Stimulated activated CD8-positive, alpha-beta memory T cell treated with anti-CD3 and anti-CD28 coated beads, Interleukin-15, amount 100 ng/mL, for 24 hours (primary cell): ENCODE measurements at places on chromosomes 6 and 20.

DNA sequence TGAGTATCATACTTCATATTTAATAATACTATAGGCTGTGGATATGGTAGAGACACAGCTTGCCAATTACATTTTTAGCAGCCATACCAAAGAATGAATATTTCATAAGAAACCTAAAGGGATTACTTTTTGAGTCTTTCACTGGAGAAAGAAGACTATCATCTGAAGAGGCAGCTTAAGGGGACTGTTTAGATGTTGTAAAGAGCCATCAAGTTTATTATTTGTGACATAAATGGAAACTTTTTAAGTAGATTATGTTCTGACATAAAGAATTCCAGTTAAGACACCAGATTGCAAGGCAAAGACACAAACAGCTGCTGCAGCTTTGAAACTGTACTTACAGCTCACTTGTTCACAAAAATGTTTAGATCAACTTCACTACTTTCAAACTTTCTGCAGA is 429.4 kb downstream of the TFAP2A start:
- DNase-seq = no peak

DNA sequence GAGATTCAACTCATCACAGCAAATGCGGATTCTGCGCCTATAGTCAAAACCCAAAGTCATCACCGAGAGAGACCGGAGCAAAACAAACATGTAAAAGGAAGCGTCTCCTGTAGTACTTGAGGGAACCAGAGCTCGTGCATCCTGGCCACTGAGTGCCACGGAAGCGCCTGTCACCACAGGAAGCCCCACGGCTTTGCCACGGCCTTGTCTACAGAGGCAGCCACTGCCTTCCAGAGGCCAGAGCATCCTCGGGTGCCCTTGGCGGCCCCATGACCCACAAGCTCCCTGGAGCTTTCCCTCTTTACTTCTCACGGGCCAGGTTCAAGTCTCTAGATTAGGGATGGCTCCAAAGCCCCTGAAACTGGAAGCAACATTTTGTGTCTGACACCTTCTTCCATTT is 7.5 kb downstream of the TCFL5 start:
- DNase-seq = no peak

DNA sequence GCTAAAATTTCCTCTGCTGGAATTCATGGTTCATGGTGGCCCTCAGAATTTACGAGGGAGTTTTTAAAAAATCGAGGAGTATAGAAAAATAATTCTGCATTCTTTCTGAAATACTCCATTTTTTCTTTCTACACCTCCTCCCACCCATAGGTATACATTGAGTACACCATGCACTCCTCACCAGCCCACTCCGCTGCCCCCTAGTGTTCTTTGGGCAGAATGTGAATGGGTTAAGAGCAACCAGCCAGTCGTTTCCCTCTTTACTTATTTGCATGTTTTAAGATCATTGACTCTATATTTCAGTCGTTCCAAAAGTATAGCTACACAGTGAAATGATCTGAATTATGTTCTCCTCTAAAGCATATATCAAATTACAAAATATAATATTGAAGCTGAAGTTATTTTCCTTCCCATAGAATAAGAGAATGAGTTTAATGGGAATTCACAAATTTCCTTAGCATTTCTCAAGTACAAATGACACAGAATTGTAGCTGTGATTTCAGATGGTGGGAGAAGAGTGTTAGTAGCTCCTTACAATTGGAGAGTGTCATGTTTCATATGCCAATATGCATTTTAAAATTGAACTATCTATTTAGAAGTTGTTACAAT is 977.7 kb upstream of the SLC35B3 start:
- DNase-seq = no peak

DNA sequence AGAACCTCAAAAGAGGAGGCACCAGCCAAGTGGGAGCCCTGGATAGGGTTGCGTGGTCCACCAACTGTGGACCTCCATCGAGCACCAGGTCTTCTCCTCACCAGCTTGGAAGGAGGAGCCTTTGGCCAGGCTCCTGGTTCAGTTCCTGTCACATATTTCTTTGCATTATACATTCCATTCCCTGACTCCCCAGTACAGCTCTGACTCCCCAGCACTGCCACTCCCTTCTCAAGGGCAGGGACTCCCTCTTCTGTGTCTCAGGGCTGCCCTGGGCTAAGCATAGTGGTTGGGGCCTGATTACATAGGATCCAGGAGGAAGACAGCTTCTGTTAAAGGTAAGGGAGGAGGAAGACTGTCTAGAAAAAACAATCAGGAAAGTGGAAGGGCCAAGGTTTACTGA is 91.1 kb downstream of the MRPL14 start:
- DNase-seq = no peak

DNA sequence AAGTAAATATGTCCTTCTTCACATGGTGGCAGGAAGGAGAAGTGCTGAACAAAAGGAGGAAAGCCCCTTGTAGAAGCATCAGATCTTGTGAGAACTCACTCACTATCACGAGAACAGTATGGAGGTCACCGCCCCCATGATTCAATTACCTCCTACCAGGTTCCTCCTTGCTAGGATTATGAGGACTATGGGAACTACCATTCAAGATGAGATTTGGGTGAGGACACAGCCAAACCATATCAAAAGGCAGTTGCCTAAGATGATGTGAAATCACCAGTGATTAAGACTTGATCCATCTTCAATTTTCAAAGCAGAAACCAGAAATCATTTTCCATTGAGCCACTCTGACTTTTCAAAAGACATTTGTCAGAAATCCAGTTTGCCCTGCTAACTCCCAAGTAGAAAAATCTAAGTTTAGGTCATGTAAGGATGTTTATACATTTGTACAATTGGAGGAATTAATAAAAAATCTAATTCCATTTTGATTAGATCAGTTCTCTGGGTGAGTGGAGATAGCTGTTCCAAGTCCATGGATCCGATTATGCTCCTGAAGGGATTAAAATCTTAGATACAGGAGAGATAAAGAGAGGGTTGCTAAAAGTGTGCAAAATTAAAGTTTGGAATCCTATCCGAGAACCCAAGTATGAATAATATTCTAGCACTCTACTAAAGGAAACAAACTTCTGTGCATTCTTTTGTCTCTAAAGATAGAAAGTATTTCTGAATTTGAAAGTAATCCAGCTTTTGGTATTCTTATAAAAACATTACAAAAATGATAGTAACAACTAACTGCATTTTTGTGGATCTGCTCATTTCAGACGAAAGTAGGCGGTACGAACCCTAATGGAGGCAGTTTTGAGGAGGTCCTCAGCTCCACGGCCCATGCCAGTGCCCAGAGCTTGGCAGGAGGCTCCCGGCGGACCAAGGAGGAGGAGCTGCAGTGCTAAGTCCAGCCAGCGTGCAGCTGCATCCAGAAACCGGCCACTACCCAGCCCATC is 39.5 kb downstream of the HDDC2 start:
- DNase-seq = no peak

- no peak for DNase-seq
Measured at GRCh38 chr20:10609276-10609675, 64.5 kb downstream of the JAG1 start.

- no peak for DNase-seq
Measured at GRCh38 chr6:4912559-4912958, 91.3 kb downstream of the RPP40 start.

DNA sequence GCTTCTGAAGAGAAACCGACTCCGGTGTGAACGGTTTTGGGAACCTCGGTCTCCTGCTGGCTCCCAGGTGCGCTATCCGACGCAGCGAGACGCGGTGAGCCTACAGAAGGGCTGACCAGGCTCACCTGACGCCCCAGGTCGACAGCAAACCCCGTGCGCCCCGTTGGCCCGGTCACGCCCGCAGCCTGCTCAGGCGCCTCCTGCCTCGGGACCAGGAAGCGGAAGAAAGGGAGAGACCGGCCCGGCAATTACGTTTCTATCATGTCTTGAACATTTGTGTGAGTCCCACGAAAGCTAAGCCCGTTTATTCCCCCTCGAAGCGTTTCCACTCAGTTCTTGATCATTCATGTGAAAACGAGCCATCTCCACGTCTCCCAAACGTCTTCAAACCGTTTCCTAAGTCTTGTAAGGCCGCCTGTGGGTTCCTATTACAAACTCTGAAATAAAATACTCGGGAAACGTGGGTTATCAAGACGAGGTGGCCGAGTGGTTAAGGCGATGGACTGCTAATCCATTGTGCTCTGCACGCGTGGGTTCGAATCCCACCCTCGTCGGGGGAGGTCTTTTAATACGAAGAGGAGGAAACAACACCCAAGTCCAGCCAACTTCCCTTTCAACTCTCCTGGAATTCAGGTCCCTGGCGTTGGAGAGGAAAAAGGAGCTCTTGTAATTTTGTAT is 150.5 kb upstream of the PRSS16 start:
- DNase-seq = peak; percentile 25

- no peak for DNase-seq
Measured at GRCh38 chr20:10225439-10226060, 6.9 kb downstream of the SNAP25 start.

GRCh38 chr20:20103486-20103885 is 51.2 kb downstream of the CFAP61 start:
- no peak for DNase-seq

GRCh38 chr6:161292650-161293281 is 18.9 kb upstream of the AGPAT4 start:
- no peak for DNase-seq

DNA sequence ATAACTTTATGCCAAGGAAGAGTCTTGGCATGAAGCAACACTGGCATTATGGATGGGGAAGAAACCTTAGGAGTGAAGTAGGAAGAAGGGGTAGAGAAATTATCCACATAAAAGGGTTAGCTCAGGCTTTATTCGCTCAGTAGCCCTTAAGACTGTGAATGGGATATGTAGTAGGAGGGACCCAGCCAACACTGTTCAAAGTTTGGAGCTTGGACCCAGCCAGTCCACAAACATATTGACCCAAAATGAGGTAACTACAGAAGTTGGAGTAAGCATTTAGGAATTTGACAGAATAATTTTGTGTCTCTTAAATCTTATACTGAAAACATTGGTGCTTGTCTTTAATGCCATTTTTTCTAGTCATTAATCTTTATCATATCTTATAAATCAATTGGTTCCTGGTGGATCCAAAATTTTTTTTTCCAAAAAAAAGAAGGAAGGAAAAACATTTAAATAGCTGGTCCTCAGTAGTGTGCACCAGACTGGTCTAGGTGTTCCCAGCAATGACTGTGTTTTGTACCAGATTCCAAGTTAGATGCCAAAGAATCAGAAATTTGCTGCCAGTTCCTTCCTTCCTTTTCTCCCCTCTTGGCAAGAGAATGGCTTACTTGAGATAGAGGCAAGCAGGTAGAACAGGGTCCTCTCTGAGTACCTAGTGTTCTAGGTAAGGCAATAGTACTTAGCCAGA is 451.8 kb upstream of the SOX4 start:
- no peak for DNase-seq

DNA sequence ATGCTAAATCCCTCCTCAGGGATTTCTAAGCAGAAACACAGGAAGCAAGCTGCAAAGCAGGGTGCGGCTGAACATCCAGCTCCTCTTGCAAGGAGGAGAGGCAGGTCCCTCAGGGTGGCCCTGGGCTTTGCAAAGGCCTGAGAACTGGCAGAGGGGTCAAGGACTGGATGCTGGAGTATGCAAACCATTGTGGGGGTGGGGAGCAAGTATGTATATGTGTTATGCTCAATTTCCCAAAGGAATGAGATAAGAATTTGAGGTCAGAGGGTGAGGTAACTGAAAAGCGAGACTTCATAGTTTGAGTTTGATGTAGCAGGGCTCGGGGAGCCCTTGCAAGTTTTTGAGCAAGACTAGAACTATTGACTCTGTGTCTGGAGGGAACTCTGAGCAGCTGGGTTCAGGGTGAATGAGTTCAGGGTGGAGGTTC is 11.2 kb downstream of the SLC22A2 start:
- DNase-seq = no peak

DNA sequence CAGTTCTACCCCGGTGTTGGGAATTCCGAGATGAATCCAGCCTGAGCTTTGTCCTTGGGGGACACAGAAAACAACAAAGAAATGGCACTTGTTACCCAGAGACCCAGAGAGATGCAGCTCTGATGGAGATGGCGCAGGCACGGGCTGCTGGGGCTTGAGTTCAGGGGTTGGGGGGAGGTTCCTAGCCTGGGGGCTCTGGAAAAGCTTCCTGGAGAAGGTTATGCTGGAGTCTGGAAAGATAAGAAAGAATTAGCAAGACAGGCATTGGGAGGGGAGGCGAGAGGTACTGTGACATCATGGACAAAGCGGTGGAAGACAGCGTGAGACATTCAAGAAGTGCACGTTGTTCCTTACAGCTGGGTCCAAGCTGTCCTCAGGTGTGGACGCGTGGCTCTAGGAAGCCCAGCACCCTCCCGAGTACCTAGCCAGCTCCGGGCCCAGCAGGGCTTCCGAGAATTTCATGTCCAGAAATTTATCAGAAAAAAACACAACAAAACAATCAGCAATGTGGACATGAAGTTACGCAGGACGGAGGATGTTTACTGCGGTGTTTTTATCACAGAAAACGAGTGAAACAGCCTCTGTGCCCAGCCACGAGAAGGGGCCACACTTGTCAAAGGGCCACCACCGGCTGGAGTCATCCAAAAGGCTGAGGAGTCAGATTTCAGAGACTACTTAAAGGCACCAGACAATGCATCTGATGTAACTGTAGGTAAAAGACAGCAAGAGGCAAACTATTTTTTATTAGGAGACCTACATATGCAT is 39.5 kb downstream of the C20orf203 start:
- no peak for DNase-seq

- DNase-seq = no peak
Measured at GRCh38 chr6:43175676-43176422, 4.8 kb downstream of the SRF start.

GRCh38 chr6:38311201-38311600 is 328.5 kb downstream of the BTBD9 start:
- no peak for DNase-seq

GRCh38 chr6:123997223-123997622 is 193.6 kb downstream of the NKAIN2 start:
- DNase-seq = no peak

GRCh38 chr20:50083034-50083433 is 29.9 kb downstream of the UBE2V1 start:
- DNase-seq = no peak

DNA sequence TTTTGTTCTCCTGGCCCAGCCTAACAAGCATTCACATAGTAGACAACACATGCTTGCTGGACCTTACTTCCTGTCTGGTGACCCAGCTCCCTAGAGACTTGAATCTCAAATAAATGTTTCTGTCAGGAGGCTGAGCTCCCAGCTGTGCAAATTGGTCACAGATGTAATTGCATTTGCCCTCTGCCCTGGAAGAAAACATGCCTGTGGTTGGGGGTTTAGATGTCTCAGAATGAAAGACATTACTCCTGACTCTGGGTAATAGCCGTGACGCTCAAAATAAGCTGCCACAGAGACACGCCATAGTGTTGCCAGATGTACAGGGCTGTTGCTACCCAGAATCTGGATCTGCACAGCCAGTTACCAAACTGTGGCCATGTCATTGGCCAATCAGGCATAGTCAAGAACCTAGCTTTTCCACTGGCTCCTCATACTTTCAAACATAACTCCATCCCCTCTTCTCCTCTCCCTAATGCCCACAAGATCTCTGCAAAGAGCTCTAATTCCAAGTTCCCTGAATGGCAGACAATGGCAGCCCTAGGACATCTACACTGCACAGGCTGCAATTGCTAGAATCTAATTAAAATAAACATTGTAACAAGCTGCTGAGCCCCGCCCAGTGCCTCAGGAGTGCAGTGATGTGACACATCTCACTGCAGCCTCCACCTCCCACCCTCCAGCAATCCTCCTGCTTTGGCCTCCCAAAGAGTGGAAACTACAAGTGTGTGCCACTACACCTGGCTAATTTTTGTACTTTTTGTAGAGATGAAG is 32.8 kb upstream of the GMPR start:
- DNase-seq = no peak

- no peak for DNase-seq
Measured at GRCh38 chr6:132161283-132161682, 210.1 kb upstream of the CCN2 start.
